ENCODE measurements at places on chromosomes 1 and 21.

DNA sequence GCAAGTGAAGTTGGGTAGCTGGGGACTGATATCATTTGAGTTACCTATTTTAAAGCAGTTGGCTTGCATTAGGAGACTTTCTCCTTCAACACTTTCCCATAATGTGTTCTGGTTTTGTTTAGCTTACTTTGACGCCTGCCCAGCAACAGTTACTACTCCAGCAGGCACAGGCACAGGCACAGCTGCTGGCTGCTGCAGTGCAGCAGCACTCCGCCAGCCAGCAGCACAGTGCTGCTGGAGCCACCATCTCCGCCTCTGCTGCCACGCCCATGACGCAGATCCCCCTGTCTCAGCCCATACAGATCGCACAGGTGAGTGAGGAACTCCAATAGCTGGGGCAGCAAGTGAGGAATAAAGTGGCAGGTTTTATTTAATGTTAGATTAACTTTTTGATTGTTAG is 144.3 kb downstream of the CD247 start:
- no peak for DNase-seq

DNA sequence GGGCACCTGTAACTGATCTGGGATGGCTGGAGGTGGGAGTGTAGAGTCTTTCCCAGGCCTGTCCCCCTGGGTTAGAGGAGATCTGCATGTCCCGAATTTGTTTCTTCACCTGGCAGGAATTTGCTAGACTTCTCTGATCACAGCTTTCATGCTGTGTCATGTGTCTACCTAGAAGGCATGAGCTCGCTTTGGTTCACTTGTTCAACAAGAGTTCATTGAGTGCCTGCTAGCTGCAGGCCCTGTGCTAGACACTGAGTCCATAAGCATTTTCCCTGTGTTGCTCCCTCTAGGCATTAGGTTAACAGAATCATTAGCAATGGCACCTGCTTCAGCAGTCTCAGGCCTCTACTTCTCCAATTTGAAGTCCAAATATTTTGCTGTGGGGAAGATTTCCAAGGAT is 101.6 kb downstream of the MTR start:
- no peak for DNase-seq

DNA sequence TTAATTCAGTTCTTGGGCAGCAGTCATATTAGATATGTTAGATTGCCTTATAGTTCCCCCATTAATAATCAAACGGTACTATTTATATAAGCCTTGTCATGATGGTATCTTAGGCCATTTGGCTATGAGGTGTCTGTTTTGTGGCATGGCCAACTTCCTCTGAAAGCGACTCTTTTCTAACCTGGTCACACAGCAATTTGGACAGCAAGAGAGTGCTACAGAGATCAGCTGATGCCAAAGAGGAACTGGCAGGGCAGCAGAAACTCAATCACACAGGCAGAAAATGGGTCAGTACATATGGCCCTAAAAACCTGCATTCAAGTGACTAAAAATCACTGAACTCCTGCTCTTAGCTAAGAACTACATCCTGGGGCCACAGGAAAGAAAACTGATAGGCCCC is 13.4 kb upstream of the MUTYH start:
- DNase-seq: no peak

GRCh38 chr1:7538849-7539768 is 232.0 kb upstream of the VAMP3 start:
- no peak for DNase-seq

- DNase-seq: no peak
These were observed 42.6 kb upstream of the SRSF10 start for GRCh38 chr1:24022581-24023361.

GRCh38 chr1:239543873-239544272 is 157.5 kb downstream of the CHRM3 start:
- DNase-seq: no peak

- DNase-seq: no peak
These were observed 45.7 kb downstream of the MACO1 start for GRCh38 chr1:25476186-25477097.

DNA sequence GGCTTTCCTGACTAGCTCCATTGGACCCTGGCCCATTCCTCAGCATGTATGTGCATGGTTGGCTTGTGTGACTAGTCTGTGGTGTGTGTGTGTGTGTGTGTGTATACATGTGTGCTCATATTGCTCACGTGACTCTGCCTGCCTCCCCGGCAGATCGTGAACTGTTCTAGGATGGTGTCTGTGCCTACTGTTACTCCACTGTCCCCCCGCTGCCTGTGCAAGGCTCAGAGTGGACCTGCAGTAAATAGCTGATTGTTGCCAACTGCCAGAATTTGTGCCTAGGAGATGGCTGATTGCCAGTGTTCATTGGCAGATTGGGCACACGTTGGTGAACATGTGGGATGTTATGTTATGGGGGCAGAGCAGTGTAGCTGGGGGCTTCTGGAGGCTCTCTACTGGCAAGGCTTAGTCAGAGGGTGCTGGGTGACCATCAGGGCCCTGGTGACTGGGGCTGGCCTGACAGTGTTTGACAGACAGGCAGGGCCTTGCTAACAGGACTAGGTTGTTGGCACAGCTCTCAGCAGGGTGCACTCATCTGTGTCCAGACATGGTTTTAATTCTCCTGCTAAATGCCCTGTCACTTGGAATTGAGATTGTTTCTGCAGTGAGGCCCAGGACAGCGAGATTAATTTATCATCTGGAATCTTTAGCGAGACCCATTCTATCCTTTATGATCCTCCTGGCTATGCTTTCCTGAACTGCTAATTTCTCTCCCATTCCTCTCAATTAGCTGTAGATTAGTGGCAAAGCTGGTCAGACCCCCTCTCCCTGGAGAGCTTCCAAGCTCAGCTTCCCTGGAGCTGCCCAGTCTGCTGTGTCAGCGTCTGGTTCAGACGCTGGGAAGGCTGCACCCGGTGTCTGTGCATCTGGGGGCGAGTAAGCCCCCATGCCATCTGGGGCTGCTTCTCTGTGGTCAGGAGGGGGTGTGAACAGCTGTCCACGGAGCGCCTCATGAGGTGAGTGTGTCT is 20.8 kb downstream of the SLC6A17 start:
- no peak for DNase-seq

- DNase-seq: no peak
These were observed 4.6 kb upstream of the CTPS1 start for GRCh38 chr1:40974945-40975344.

- DNase-seq: no peak
These were observed 7.4 kb downstream of the IFNAR1 start for GRCh38 chr21:33332143-33332542.

DNA sequence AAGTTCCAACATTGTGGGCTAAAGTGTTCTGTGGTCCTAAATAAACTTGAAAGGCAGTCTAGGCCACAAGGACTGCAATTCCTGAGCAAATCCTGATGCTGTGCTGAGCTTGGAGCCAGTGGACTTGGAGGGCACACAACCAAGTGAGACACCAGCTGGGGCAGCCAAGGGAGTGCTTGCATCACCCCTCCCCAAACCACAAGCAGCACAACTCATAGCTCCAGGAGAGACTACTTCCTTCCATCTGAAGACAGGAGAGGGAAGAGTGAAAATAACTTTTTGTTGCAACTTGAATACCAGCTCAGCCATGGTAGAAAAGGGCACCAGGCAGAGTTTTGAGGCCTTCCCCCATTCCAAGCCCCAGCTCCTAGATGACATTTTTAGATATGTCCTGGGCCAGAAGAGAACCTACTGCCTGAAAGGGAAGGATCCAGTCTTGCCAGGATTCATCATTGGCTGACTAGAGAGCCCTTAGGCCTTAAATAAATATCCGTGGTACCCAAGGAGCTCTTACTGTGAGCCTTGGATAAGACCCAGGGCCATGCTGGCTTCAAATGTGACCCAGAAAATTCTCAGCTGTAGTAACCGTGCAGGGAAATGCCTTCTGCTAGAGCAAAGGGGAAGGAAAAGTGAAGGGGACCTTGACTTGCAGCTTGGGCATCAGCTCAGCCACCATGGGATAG is 35.4 kb upstream of the LRRC8B start:
- no peak for DNase-seq

- DNase-seq: no peak
These were observed 487.3 kb upstream of the ADAMTS5 start for GRCh38 chr21:27454234-27454633.

GRCh38 chr21:26914557-26914956 is 52.3 kb downstream of the ADAMTS5 start:
- DNase-seq: no peak

DNA sequence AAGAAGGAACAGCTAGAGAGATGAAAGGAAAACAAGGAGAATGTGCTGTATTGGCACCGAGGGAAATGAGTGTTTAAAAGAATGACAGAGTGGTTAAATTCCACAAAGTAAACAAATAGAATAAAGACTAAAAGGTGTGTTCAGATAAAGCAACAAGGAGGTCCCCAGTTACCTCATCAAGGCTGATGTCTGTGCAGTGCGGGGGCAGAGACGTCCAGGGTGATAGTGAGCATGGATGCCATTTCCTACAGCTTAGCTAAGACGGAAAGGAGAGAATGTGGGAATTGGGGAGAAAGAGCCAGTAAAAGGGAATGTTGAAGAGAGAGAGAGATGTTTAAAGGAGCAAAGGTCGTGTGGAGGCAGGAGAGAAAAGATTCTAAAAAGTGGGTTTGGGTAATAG is 15.5 kb downstream of the LMOD1 start:
- DNase-seq: no peak

DNA sequence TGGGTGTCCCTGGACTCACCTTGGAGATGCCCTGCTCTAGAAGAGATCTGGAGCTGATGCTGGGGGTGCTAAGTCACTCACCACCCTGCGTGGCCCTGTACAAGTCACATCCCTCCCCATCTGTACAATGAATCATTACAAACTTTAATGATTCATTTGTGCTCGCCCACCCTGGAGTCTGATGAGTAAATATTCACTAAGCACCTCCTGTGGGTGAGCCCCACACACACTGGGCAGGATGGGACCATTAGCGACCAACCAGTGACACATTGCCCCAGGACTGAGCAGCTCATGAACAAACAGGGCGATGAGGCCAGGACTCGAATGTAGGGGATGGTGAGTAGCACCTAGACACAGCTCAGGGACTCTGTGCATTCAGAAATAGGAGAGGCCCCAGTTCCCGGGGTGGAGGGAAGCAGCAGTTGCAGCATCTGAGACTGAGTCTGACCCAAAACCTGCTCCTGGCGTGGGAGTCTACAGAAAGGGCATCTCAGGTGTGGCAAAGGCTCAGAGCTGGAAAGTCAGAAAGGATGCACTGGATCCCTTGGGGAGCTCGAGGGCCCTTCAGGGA is 18.1 kb upstream of the PDZK1IP1 start:
- peak; percentile 27 for DNase-seq

DNA sequence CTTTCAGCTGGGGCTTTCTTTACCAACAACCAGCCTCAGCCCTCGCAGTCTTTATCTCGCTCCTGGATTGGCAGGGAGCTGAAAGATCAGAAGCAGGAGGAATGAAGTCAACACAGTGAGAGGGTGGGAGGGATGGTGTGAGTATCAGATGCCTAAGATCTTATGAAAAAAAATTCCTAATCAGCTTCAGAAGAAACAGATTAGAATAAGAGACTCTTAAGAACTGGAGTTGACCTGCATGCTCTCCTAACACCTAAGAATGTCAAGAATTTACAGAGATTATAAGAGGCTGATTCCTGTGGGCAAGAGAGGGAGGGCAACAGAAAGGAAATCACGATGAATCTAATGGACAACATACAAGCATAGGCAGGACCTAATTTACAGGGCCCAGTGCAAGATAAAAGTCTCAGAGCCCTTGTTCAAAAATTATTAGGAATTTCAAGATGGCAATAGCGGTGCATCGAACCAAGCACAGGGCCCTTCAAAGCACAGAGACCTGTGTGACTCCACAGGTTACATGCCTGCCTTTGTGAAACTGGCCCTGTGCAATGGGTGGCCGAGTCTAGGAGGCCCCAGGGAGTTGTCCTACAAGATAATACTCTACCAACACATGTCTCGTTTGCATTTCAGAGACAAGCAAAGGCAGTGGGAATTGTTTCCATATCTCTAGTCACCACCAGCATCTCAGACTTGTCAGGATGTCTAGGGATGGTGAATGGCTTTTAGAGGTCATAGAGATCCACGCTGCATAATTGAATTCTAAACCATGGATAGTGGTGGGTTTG is 65.3 kb upstream of the PPP2R5A start:
- no peak for DNase-seq

DNA sequence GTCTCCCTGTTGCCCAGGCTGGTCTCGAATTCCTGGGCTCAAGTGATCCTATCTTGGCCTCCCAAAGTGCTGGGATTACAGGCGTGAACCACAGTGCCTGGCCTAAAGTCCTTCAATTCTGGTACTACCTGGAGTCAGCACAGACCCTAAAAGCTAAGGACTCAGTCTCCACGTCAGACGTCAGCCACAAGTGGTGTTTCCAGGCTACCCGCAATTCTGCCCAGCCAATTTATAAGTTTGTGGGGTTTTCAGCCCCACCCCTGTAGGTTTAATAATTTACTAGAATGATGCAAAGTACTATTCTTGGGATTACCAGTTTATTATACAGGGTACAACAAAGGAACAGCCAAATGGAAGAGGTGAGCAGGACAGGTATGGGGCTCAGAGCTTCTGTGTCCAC is 10.6 kb upstream of the DIP2A start:
- no peak for DNase-seq

GRCh38 chr21:21952566-21952965 is 954.4 kb downstream of the NCAM2 start:
- no peak for DNase-seq

GRCh38 chr1:171715813-171716251 is 26.0 kb downstream of the VAMP4 start:
- no peak for DNase-seq

DNA sequence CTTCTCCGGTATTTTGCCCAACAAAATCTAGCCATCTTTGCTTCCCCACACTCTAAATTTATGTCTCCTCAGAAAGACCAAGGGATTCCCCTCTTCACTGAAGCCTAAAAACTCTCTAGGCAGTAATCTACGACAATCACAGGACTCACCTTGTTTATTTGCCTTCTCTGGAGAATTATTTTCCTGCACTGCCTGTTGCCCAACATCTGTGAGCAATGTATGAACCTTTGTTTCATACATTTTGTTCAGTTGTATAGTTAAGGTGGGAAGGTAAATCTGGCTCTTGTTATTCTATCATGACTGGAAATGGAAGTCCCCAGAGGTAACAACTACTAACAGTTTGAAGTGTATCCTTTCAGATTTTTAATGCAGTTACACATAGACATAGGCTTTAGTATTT is 2.2 kb downstream of the COPA start:
- DNase-seq: no peak

GRCh38 chr1:180560200-180560867 is 1.6 kb downstream of the OVAAL start:
- DNase-seq: no peak

GRCh38 chr1:119159111-119159510 is 18.7 kb upstream of the WARS2 start:
- no peak for DNase-seq

All from activated CD4-positive, alpha-beta memory T cell treated with anti-CD3 and anti-CD28 coated beads for 36 hours (primary cell).